ENCODE measurements at places on chromosomes 1 and 21. TPM values are rescaled to one million over a fixed set of nuclear protein-coding genes. Genes with fewer than 3 reads are reported as not detected.
A peak's percentile ranks its signal among the peaks of the same experiment; 100 is the strongest.

DNA sequence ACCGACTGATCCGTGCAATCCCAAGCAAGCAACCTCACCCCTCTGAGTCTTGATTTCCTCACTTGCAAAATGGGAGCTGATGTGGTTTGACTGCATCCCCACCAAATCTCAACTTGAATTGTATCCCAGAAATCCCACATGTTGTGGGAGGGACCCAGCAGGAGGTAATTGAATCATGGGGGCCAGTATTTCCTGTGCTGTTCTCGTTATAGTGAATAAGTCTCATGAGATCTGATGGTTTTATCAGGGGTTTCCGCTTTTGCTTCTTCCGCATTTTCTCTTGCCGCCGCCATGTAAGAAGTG, 58.4 kb downstream of the FHAD1 start:
- DNase-seq: no peak

DNA sequence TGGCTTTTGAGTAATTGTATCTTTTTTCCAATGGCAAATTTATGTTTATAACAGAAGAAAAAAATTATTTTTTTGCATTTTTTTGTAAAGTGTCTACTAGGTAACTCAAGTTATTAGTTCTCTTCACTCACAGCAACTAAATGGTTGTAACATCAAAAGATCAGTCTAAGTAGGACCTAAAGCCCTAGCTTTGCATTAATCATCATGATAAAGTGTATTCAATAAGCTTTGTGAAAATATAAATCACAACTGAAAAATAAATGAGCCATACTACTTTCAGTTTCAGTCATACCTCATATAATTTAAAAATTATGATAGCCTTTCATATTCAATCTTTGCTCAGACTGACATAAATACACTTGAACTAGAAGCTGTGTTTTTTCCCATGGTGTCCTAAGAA, 6.9 kb downstream of the TAF5L start:
- no peak for DNase-seq

- DNase-seq: no peak
Measured at GRCh38 chr1:237679687-237680086, 211.0 kb downstream of the ZP4 start.

GRCh38 chr1:191963286-191963685, 195.0 kb upstream of the RGS18 start:
- DNase-seq: no peak

DNA sequence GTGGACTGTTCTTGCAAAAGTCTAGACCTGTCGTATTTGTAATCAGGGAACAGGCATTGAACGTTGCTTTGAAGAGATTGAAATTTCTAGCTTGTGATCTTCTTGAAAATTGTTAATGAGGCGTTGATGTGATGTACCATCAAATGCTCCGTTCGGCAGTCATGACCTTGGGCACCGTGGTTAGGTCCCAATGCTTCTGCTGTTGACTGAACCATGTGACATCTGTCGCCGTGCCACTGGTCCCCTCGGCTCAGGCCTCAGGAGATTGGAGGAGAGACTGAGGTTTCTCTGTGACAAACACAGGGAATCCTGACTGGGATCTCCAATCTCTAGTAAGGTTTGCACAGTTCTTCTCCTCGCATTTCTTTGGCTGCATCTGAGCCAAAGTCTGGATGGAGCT, 18.1 kb upstream of the KCNAB2 start:
- DNase-seq: peak; percentile 55

DNA sequence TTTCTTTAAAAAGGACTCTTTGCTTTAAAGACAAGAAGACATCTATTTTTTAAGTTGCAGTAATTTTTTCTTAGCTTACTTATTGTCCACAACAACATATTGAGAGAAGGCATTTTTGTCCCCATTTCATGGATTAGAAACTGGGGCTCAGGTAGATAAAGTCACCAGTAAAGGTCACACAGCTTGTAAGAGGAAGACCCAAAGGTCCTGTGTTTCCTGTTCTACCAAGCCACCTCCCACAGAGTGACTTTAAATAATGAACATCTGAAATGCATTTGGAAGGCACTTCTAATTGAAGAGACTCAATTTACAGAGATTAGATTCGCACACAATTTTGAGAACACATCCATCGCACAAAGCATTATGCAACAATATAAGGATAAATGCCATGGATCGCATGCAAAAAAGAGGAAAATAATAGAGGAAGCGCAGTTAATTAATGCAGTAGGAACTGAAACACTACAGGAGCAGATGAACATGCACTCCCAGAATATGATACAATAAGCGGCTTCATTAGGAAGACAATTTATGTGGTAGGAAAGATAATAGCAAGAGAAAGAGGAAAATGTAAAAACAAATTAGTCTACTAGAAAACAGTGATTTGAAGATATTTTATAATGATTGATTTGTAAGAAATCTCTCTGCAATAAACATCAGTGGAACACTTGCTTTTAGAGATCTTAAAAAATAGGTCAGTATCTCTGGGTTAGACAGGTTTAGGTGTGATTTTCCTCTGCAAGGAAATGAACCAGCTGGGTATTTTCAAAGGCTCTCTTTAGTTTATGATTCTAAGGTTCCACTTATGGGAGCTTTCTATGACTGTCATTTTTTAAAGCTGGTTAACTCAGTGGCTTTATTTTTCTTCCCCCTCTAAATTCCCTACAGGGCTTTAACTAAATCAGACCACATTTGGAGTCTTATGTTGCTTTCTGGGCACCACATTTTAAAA, 27.1 kb upstream of the CD2 start:
- no peak for DNase-seq

Gene CD1B
- total RNA-seq: not detected

DNA sequence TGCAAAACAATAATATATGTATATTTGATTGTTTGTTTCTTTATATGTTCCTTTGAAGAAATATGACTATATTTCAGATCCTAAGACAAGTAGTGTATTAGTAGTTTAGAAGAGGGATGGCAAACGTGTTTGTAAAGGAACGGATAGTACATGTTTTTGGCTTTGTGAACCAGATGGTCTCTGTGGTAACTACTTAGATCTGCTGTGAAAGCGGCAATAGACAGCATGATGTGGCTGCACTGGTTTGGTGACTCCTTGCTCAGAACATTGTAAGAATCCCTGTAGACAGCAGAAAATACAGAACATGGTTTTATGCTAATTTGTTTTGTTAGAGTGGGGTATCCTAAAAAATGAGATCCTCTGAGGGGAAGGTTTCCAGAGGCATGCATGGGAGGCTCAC, 3.1 kb downstream of the ACADM start:
- no peak for DNase-seq

DNA sequence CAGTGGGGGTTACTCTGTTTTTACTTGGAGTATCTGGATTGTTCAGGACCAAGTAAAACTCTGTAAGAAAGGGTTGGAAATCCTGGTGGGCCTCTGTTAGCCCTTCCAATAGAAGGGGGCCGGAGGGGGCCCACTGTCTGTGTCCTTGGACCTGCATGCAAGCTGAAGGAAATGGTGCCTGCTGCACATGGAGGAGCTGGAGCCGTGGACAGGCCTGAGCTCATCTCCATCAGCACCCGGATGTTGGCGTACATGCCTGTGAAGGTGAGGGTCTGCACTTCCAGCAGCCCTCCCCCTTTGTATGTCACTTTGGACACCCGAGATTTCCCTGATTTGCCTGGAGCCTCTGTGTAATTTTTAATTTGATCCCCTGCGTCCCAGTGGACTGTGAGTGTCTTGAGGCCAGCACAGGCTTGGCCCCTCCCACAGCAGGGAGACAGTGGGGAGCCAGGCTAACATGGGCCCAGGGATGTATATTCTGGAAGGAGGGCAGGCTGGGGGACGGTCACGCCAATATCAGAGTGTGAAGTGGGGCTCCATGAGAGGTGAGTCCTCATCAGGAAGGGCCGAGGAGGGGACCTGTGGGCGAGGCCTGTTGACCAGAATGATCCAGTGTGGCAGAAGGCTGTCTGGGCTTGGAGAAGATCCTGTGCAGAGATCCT, 16.8 kb downstream of the GALNT2 start:
- no peak for DNase-seq

DNA sequence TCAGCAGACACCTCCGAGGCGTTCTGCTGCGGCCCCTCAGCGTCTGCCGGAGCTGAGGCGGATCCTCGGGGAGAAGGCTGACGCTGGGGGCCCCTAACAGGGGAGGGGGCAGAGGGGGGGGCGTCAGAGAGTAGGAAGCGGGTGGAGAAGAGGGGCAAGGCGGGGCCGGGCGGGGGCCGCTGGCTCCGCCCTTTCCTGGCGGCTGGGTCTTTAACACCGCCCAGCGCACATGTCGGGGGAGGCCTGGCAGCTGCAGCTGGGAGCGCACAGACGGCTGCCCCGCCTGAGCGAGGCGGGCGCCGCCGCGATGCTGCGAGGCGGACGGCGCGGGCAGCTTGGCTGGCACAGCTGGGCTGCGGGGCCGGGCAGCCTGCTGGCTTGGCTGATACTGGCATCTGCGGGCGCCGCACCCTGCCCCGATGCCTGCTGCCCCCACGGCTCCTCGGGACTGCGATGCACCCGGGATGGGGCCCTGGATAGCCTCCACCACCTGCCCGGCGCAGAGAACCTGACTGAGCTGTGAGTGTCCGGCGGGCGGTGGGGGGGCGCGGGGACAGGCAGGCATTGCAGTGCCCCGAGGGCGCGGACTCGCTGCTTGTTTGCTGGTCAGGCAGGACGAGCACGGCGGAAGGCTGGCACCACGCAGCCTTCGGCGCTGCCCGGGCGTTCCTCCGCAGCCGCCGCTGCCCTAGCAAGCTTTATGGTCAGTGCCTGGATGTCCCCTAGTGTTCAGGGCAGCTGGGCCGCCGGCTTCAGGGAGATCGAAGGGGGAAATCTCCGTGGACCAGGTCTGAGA, at the start of gene NTRK1:
NTRK1 (plus strand) TSS at position 238 of the 796 bp plus-strand sequence; CDS start at position 308, 70 bp downstream.
- DNase-seq: peak; percentile 65

GRCh38 chr1:16886860-16887605, 8.7 kb upstream of the RNU1-2 start:
- no peak for DNase-seq

Gene PTGS2
- 0.32 TPM for total RNA-seq

DNA sequence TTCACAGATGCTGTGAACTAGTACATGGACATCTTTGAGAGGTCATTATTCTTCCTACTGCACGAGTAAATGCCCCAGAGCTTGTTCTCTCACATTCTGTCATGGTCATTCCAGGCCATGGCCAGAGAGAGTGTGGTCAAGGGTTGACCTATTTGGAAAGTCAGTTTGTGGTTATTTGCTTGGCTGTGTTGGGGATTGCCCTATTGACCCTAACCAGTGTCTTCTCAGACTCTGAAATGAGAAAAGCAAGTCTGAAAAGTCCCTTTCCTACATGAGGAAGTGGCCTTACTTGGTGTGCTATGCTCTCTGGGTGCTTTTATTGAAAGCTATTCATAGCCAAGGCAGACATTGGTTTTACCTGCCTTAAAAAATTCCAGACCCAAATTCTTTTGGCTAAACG, 26.6 kb downstream of the CLIC6 start:
- DNase-seq: no peak

- no peak for DNase-seq
Measured at GRCh38 chr1:225476100-225476511, 48.3 kb upstream of the LBR start.

Gene CHAF1B
- 1.3 TPM for total RNA-seq

DNA sequence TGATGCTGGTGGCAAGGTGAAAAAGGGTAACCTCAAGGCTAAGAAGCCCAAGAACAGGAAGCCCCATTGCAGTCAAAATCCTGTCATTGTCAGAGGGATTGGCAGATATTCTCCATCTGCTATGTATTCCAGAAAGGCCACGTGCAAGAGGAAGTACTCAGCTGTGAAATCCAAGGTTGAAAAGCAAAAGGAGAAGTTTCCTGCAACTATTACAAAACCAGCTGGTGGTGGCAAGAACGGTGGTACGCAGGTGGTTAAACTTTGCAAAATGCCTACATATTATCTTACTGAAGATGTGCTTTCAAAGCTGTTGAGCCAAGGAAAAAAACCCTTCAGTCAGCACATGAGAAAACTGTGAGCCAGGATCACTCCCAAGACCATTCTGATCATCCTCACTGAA, 13.7 kb upstream of the VPS45 start:
- DNase-seq: no peak

DNA sequence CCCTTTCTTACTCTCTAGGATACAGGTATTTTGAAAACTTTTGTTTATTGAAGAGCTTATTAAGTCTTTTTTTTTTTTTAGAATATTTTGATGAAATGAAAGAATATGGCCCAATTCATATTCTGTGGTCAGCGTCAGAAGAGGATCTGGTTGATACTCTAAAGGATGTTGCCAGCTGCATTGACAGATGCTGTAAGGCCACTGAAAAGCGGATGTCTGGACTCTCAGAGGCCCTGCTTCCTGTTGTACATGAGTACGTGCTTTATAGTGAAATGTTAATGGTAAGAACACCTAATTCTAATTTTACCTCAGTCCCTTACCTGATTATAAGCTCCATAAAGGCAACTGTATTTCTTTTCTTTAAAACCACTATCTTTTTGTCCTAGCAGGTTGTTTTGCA, 37.1 kb downstream of the SNX7 start:
- no peak for DNase-seq

DNA sequence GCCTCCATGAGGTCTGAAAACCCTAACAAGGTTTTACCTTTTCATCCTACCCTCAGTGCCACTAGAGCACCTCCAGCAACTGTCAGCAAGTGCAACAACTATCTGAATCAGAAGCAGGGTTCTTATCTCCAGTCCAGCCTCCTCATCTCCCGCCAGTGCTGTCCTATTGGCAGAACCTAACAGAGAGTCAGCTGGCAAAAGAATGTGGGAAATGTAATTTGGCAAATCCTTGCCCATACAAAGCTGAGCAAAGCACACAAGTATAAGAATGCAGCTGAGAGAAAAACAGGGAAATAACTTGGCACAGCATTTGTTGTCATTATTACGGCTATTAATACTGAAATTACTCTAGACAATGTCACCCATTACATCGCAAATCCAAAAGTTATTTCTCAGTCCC, 124.2 kb downstream of the ATP6V1G3 start:
- DNase-seq: peak; percentile 59

Gene APCS
- not detected for total RNA-seq

Gene IVNS1ABP
- 59.0 TPM for total RNA-seq

Gene SLAMF9
- not detected for total RNA-seq

Gene CELA3A
- total RNA-seq: not detected

DNA sequence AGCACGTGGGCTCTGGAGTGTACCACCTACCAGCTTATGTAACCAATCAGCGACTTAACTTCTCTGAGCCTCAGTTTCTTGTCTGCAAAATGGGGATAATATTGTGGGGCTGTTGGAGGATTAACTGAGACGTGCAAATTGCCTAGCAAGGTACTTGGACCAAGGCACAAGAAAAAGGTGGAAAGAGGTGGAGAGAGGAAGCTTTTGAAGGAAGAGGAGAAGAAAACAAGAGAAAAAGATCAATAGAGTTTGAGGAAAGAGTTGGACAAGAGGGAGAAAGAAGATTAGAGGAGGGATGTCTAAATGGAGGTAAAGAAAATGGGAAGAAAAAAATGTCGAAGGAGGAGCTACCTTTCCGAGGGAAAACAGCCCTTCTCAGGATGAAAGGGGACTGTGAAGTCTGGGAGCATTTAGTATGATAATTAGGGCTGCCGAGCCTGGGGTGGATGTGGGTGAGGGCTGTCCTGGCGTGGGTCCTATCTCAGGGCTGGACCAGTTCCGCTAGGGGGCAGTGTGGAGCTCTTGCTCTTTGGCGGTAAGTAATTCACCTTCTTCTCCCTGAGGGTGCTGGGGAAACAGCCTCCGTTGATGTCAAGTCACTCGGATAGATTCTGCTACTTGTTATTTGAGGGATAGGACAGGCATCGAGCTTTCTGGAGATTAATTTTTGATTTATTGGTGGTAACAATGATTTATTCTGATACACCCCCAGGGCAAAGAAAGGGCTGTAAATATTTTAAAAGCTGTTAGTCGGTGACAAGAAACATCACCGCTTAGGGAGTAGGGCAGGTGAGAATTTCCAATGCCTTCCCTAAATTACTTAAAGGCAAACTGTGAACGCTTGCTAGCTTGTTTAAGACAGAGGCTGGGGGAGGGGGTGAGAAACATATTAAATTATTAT, 79.0 kb upstream of the NFASC start:
- peak; percentile 77 for DNase-seq

Gene S100A5
- total RNA-seq: not detected
